ENCODE measurements at places on chromosomes 4 and X.

DNA sequence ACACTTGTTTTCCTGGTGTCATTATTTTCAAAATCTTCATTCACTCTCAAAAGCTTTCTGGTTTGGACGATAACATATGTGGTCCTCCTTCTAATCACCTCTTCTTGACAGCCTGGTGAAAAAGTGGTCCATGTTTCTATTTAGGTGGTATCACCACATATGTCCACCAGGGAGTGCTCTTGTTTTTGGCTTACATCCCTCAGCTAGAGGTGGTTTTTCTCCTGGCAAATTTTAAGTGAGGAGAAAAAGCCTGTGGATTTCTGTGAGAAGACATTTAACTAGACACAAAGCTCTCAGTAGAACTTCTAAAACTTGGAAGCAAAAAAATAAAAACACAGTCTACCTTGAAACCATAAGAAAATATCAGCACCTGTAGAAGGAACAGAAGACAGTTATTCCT is 58.0 kb upstream of the FRMPD4 start:
- no peak for DNase-seq

DNA sequence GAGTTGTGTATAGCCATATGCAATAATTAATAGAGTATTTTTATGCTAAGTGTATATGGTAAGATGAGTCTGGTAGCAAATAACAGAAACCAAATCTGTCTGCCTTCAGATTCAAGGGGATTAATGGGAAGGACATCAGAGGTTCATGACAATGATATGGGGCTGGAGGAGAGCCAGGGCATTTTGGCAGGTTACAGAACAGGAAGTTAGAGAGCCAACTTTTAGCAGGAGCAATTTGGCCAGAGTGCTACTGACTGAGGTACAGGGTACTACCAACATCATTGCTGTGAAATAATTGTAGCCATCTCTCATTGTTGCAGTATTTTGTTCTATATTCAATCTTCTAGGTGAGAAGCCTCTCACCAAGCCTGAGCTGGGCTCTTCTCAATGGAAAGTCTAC is 210.9 kb upstream of the FAM47A start:
- DNase-seq, result no peak

- peak; percentile 70 for DNase-seq
Measured at GRCh38 chr4:182897601-182898478, 19.3 kb downstream of the DCTD start.

DNA sequence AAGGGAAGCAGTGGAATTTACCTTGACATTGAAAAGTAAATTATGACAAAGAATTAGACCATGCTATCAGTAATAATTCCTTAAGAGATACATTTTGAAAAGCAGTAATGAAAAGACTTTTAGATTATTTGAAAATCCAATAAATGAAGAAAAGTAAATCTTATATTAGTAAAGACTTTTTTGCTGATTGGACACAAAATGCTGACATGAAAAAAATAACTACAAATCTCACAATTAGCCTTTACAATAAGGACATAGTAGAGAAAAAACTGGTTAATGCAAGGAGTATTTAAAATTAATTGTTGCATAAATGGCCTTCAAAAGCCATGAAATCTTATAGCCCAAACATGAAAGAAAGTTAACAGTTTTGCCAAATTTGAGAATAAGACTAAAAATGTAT is 446.1 kb upstream of the FAM241A start:
- no peak for DNase-seq

DNA sequence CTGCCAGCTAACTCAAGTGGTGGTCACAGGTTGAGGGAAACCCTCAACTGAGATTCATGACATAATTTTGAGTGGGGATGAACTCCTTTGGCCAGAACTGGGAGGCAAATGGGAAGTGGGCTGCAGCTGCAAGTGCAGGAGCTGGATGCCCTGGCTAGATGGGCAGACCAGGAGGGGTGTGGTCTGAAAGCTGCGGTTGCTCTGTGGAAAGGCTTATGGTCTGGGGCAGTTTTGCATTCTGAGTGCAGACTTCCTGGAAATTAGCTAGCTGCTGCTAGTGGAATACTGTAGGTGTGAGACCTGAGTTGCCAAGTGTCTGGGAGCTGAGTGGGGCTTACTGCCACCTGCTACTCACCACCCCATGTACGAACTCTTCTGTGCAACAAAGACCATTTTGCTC is 52.1 kb upstream of the NAP1L2 start:
- DNase-seq, result no peak

DNA sequence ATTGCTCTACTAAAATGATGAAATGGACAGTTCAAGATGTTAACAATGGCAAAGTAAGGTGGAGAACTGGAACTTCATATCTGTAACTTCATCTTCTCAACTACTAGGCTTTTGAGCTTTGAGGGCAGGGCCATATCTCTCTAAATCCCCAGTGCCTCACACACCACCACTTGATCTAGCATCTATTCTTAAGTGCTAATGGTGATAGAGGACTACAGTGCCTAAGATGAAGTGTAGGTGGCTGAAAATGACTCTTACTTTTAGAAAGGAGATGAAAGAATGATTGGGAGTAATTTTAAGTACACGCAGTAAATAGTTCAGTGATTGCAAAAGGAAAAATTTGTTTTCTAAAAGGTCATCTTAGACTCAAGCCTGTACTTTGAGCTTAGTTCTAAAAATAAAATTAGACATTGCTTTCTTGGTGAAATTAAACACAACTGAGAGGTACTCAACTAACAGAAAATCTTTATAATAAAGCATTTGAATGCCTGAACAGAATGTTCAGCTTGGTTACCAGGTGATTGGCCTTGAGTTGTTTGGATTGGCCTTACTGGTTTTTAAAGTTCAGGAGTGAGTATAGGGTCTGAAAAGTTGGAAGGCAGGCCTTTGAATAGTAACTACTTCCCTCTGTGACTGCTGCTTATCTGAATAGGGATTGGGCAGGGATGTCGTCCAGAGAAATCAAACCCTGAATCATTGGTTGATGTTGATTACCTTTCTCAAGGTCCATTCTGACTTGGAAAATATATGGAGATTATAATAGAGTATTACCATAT is 45.4 kb downstream of the DIAPH2 start:
- DNase-seq, result no peak

Data from NCI-H510A (cell line).